ENCODE measurements at places on chromosomes 2 and 18.

- no peak for DNase-seq
Observed at GRCh38 chr2:192773044-192773443, 578.3 kb upstream of the TMEFF2 start.

GRCh38 chr2:233384811-233385488 lies 30.7 kb downstream of the DGKD start:
- no peak for DNase-seq

DNA sequence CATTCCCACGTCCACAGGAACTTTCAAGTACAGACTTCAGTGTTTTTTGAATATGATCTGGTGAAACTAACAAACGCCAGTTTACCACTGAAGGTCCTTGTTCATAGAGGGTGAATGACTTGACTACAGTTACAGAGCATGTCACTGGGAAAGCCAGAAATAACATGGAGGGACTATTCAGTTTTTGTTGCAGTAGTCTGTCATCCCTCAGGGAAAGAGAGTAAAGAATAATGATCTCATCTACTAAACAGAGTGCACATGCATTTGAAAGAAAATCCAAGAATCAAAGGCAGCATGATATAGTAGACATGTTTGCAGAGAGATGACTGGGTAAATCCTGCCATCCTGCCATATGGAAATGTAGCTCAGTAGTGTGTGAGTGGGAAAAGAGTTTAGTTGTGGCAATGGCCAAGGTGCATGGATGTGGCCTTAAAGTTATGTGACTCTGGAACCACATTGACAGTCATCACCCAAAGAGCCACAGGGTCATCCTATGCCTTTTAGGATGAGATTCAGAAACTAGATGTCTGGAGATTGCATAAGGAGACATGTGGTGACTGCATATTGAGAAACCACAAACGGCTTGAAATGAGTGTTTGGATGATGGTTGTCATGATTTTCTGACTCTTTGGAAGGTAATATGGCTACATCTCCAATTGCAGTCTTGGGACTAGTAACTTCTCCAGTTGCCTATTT lies 125.3 kb upstream of the ZEB2 start:
- DNase-seq = peak; percentile 68

GRCh38 chr2:210562502-210563080 lies 6.2 kb downstream of the CPS1 start:
- DNase-seq = no peak

DNA sequence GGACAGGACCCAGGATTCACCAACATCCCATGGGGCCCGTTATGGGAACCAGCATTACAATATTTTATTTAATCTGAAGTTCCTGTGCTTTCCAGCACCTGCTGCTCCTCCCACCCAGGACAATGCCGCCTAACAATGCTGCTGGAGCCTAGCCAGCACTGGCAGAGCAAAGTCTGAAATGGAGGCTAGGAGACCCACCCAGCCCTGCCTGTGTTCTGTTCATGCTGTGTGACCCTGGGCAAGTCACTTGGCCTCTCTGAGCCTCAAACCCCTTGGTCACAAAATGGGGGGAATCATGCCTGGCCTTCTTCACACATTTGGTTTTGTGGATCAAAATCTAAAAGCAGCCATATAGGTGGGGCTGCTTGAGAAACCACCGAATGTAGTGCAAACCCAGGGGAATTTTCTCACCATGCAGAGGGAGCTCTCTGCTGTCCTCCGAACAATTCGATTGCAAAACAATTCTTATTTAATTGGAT lies 38.5 kb upstream of the ODC1 start:
- no peak for DNase-seq

DNA sequence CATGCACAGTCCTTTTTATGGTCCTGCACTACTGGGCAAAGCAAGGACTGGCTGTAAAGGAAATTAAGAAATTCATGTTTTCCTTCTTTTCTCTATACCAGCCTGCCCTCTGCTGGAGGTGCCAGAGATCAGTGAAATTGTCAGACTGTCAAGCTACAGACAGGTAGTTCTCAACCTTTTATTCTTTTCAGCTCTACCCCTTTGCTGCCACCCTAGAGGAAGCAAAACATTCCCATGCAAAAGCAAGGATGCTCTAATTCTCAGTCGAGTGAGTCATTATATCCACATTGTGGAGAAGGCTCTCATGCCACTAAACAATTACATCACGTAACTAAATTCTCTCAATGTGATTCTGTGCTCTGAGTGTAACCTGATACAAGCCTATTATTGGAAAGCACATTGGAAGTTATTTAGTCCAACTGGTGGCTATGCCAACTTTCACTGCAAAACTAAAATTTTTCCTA lies 25.0 kb upstream of the RAPGEF4 start:
- peak; percentile 38 for DNase-seq

GRCh38 chr18:48079885-48080284 lies 149.4 kb upstream of the SMAD2 start:
- DNase-seq = no peak

DNA sequence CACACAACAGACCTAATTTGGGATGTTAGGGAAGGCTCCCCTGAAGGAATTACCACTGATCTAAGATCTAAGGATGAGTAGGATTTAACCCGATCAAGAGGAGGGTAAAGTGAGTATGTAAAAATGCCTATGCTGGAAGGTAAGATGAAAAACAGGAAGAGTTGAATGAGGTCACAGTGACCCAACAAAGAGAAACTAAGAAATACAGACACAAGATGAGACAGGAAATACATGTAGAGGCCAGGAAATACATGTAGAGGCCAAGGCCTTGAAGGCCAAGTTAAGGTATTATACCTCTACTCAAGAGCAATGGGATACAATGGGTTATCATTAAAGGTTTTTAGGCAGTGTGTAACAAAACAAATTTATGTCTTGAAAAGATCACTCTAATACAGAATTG lies 131.6 kb upstream of the TANK start:
- no peak for DNase-seq

- peak; percentile 44 for DNase-seq
Observed at GRCh38 chr2:231800493-231801091, 14.3 kb downstream of the COPS7B start.

DNA sequence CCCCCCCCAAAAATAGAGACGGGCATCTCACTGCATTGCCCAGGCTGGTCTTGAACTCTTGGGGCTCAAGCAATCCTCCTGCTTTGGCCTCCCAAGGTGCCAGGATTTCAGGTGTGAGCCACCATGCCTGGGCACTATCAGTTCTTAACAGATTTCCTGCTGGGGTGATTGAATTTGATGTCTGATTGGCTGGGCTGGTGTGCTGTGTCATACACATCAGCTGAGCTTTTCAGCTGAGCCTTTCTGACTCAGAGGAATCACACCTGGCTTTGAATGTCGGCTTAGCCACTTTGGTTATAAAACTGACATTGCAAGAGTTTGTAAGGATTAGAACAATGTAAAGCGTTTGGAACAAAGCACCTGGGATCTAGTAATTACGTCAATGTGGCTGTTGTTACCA lies 18.9 kb downstream of the NCAPH start:
- no peak for DNase-seq

DNA sequence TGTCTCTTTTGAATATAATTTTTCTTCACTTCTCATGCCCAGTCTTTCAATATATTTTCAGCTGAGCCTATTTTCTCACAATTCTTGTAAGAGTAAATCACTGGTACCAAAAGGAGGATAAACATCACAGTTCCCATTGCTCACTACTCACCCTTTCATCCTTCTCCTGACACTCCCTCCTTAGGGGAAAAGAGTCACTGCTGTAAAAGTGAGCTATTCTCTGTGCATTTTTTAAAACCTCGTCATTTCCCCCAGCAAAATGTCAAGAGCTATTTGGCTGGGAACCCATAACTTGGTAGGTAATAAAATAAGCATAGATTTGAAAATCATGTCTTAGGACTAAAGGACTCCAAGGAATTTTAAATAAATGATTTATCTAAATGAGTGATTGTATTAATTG lies 340.1 kb upstream of the GYPC start:
- no peak for DNase-seq

- no peak for DNase-seq
Observed at GRCh38 chr2:31428001-31428418, 13.5 kb upstream of the XDH start.

- no peak for DNase-seq
Observed at GRCh38 chr2:11056614-11057013, 98.7 kb upstream of the SLC66A3 start.

DNA sequence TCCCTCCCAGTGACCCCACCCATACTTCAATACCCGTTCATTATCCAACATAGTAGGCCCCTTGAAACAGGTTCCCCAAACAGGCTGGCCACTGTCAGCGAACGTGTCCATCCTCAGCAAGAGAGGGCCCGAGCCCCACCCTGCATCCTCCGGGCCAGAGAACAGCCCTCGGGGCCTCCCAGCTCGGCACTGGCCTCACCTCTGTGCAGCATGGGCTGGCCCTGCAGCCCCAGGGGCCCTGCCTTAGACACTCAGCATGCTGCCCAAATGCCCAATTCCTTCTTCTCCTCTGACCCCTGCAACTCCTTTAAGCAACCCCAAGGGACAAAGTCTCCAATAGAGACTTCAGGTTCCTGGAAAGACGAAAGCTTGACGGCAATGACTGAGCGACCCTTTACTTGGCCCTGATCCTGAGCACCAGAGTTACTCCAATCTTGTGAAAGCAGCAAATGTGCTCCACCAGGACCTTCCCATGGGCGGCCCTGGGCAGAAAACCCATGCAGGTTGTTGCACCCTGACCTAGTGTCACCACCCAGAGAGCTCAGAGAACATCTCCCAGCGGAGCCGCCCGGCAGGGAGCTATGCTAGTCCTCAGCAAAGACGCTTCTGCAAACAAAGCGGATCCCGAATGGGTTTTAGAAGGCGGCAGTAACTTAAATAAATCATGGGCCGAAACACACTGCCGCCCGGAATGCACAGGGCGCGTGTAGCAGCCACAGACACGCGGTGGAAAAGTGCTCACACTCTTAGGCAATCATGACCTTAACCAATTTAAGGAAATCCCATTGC lies 782 bp downstream of the COL6A3 start:
- no peak for DNase-seq

Measured in activated CD4-positive, alpha-beta T cell treated with anti-CD3 and anti-CD28 coated beads, Interleukin-2, Interleukin-4, amounts not matched to agents 100 ng/mL and 50 ng/mL, durations not matched to agents 16 hours and 8 hours (primary cell).